ENCODE measurements at places on chromosomes 5 and 9.

DNA sequence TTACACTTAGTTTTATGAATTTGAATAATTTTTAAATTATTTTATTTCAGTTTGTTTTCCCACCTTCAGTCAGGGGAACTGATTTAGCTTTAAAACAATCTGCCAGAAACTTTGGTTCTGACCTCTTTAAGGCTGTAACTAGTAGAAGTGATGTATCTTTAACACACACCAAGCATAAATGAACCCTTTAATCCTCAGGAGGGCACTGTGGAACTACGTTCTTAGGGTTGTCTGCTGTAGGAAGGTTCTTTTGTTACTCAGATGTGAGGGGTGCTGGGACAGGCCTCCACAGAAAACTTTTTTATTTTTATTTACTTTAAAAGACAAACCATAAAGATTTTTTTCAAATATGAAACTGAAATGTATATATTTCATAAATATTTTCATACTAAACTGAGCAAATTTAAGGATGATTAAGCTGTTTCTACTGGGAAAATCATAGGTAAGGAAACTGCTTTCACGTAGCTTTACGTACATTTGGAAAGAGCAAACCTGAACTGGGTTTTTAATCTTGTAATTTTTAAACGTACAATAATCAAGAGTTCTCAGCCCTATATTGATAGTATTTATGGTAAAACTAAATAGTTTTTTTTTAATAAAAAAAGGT, 5.3 kb downstream of the KLF4 start:
- DNase-seq = no peak

- DNase-seq = no peak
These were observed 99.6 kb downstream of the NSG2 start for GRCh38 chr5:174145091-174145490.

DNA sequence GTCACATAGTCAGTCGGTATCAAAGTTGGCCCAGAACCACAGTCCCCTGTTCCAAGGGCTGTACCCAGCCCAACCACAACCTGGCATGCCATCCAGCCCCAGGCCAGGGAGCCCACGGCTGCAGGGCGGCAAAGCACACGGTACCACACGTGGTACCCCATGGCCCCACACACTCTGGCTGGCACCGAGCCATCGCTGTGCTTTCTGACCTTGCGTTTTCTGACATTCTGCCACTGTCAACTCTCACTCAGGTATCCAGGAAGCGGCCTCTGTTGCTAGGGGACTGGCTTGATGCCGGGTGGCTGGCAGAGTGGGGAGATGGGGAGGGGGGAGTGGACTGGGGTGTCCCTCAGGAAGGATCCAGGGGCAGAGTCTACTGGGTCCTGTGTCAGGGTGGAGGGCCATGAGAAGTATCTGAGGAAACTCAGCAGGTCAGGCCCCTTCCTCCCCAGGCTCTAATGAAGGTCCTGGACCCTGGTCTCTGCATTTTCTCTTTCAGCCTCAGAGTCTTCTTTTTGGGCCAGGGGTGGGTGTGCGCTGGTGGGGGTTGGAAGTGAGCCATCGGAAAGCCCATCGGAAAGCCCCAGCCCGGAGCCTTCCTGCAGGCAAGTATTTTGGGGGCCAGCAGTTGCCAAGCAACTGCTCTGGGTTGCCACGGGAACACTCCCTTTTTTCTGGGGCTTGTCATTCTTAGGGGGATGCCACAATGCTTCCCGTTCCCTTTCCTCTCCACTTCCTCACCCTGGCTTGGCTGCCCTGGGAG, 21.0 kb upstream of the RALGDS start:
- peak; percentile 47 for DNase-seq

DNA sequence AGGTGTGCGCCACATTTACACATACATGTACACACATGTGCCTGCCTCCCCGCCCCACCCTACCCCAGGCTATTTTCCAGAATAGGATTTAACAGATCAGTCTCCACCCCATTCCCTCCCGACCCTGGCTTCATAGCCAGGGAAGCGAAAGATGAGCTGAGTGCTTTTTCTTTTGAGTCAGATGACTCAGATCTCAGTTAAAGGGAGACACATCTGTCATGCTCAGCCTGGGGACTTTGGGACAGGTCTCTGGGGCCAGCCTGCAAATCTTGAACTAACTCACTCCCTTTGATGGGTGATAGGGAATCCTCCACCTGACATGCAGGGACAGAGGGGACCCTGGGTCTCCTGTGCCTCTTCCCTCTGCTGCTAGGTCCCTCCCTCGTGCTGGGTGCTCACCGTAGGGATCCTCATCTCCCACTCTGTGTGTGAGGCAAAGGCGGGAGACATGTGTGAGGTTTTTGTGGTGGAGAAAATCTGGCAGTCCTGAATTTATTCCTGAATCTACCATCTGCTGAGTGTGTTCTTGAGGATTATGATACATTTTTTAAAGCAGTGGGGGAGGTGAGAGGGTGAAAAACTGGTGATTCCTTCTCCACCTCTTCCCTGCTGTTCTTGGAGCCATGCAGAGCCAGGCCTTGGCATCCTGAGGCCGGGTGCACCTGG, 37.7 kb downstream of the NEUROG1 start:
- no peak for DNase-seq

DNA sequence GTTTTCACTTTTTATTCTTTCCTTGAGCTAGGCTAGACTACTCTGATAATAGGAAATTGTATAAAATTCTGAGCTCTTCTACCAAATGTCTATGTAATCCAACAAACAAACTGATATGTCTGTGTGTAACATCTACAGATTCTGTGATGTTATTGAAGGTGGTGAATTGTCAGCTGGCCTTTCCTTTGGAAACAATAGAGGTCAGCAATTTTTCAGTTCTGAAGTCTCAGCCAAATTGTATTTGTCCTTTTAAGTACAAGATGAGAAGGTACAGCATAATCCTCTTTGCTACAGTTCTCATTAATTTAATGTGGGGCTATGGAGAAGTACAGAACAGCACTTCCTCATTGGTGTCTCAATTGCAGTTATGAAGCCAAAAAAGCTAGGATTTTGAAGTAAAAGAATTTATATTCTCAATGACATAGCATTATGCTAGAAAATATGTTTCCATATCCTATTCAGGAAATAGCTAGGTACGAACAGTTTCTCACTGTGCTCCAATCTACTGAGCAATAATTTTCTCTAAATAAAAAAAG, 198.0 kb downstream of the HINT1 start:
- DNase-seq = no peak
